DMS53 (cell line): ENCODE measurements at places on chromosomes 1 and 21.

- DNase-seq = peak; percentile 35
Measured at GRCh38 chr1:20469406-20470076, 16.5 kb downstream of the CAMK2N1 start.

DNA sequence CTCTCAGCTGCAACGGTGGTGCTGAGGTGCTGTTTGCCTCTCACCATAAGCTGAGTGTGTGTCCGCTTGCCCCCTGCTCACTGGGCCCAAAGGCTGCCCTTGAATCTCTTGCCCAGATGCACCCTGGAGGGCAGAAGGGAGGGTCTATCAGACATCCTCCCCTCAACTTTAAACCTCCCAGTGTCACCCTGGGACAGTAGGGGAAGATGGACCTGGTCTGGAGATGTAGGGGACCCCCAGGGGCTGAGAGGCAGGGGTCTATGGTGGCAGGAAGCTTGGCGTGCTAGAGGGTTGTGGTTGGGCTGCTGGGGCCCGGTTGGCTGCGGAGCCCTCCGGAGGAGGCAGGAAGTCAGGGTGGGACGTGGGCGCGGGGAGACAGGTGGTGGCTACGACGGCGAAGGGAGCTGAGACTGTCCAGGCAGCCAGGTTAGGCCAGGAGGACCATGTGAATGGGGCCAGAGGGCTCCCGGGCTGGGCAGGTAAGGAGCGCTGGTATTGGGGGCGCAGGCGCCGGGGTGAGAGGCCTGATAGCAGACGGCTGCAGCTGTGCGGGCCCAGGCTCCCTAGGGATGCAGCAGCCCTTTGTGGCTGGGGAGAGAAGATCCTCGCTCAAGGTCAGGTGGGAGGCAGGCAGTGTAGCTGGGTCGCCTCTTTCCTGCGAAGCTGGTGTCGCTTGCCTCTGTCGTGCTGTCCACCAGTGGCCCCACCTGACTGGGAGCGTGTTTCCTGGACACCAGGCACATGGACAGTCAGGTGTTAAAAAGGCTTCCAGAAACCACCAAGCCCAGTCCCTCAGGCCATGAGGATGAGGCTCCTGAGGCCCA is at the start of gene LCK:
Gene LCK, plus strand, starts transcription at position 373 of the 824 bp plus-strand sequence. CDS start 23,065 bp downstream, outside the sequence.
- no peak for DNase-seq

- DNase-seq = no peak
Measured at GRCh38 chr1:205111354-205111753, 10.4 kb downstream of the RBBP5 start.

- DNase-seq = peak; percentile 77
Measured at GRCh38 chr1:146035048-146035423, 13.5 kb upstream of the HJV start.

- DNase-seq = peak; percentile 18
Measured at GRCh38 chr1:114286960-114287359, 133.3 kb upstream of the SYT6 start.

DNA sequence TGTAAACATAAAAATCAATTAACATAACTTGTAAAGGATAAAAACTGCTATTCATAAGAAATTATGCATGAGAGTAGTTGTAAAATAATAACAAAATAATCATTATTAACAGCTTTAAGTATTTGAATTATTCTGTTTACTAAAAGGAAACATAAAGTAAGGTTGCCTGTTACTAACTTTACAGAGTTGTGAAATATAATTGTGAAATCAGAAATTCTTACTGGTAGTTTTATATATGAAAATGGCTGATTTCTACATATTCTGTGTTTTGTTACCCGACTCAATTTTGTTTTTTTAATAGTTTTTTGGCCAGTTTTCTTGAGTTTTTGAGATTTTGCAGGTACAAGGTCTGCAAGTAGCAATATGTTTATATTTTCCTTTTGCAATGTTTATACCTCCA is 27.8 kb downstream of the FNBP1L start:
- no peak for DNase-seq

DNA sequence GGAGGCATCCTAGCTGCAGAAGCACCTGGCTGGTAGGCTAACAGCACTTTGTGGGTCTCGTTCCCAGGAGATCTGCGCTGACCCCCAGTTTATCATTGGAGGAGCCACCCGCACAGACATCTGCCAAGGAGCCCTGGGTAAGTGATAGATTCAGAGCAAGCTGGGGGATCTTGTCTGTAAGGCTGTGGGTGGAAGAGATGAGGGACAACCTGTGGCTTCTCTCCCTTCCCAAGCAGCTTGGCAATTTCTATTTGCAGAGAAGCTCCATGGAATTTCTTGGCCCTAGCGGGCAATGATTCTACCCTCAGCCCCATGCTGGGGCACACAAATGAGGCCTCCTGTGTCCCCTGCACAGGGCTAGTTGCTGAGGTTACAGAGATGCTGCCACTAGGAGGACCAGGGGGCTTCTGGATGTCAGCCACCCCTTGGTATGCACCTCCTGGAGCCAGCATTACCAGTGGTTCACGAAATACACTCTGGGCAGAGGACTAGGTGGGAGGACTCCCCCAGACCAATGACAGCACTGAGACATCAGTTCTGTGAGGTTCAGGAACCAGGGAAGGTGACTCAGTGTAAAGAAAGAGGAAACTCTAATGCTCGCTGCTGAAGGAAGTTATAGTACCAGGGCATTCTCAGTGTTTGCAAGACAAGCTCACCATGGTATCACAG is 5.5 kb downstream of the CAPN2 start:
- no peak for DNase-seq

DNA sequence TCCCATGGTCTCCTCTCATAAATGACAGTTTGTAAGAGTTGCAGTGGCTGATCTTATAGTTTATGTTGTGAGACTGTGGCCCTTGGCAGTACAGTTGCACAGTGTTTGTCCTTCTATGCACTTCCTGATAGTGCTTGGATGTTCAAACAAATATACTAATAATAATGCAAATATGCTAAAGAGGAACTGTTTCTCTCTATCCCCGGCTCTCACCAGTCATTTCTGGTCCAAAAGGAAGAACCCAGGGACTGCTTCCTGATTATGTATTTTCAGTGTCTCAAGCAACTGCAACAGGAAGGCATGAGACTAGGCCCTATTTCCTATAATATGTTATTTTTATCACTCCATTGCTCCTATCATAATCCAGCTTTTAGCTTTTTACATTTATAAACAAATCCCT is 17.0 kb upstream of the SUCO start:
- peak; percentile 9 for DNase-seq

- no peak for DNase-seq
Measured at GRCh38 chr1:220458936-220459335, 69.0 kb upstream of the MARK1 start.

DNA sequence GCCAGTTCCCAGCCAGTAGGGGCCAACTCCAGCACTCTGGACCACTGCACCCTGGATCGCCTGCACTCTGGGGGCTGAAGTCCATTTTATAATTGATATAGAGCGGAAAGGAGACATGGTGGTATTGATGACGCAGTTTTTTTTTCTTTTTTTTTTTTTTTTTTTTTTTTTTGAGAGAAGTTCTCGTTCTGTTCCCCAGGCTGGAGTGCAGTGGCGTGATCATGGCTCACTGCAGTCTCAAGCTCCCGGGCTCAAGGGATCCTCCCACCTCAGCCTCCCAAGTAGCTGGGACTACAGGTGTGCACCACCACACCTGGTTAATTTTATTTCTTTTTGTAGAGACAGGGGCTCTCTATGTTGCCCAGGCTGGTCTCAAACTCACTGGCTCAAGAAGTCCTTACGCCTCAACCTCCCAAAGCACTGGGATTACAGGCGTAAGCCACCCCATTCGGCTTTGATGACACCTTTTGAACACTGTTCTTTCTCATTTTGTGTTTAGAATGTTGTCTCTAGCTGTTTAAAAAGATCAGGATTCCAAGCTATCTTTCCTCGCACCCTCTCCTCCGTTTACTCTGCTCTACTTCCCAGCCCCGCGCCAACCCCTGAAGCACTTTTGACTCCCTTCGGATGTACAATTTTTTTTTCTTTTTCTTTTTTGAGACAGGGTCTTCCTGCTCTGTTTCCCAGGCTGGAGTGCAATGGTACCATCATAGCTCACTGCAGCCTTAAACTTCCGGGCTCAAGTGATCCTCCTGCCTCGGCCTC is 960 bp downstream of the MX2 start:
- DNase-seq = no peak

DNA sequence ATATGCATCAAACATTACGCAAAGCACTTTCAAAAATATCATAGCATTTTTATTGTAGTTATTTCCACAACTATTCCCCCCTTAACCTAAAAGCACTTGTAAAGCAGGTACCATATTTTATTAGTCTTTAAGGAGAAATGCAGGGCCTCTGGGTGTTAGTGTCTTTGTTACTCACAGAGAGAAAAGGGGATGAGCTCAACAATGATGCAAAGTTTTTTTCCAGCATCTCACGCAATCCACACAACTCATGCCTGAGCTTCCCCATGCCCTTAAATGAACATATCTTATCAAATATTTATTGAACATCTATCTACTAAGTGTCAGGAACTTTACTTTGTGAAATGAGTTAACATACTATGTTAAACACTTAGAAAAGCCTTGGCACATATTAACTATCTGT is 50.6 kb downstream of the BEND5 start:
- DNase-seq = no peak

- DNase-seq = no peak
Measured at GRCh38 chr21:40057331-40057730, 190.1 kb downstream of the PCP4 start.

DNA sequence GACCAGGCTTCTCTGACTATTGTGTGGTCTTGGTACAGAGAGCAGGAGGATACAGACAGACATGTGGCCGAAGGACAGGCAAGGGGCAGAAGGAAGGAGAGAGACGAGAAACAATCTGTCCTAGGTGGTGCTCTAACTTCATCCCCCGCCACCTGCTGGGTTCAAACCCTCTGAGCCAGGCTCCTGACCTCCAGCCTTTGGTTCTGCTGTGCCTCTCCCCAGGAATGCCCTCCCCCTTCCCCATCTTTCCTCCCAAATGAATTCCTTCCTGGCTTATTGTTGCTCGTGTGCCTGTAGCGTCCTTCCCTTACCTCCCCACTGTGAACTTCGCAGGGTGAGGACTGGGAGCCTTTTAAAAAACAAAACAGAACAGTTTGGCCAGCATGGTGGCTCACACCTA is 5.4 kb downstream of the TCEA3 start:
- no peak for DNase-seq

DNA sequence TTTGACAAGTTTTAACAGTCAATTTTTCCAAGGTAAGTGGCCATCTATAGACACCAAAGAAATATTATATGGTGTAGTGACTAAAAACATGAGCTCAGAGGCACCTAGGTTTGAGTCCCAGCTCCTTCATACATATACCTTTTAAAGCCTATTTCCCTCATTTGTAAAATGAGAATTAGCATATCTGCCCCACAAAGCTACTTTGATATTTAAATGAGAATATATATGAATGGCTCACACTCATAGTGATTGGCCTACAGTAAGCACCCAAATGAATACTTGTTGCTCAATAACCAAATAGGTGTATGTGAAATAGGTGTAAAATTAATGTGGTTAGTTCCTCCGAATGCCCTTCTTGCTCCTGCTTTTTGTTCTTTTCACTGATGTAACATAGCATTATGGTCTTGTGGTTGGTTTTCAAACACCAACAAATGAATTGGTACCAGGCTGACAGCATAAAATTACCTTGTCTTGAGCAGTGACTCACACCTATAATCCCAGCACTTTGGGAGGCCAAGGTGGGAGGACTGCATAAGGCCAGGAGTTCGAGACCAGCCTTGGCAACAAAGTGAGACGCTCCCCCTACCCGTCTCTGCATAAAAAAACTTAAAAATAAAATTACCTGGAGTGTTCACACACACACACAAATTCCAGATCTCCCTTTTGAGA is 25.3 kb downstream of the CNIH4 start:
- no peak for DNase-seq

DNA sequence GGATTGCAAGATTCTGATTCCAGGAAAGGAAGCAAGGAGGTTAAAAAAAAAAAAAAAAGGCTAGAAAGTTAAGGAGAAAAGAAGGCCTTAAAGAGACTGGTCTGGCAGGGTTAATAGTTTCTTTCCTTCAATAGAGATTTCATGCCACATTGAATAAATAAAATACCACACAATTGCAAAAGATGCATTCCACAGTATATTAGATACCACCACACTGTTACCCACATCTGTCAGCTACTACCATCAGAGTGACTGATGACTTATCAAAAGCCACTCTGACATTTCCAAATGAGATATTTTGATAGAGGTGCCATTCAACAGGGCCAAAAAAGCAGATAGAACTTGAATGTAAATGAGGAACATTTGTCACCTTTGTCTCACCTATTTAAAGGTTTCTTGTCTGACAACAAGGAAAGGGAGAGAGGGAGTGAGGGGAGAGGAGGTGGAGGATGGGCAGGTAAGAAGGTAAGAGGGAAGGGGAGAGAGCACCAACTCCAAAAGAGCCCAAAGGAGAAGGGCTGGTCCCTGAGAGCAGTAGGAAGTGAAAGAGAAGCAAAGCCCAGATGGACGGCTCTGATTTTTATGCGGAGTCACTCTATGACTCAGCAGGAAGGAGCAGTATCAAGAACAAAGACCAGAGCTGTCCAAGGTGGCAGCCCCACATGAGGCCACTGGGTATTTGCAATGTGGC is 38.3 kb downstream of the LRRN2 start:
- DNase-seq = peak; percentile 91

- DNase-seq = no peak
Measured at GRCh38 chr1:164950541-164950986, 391.6 kb downstream of the PBX1 start.

DNA sequence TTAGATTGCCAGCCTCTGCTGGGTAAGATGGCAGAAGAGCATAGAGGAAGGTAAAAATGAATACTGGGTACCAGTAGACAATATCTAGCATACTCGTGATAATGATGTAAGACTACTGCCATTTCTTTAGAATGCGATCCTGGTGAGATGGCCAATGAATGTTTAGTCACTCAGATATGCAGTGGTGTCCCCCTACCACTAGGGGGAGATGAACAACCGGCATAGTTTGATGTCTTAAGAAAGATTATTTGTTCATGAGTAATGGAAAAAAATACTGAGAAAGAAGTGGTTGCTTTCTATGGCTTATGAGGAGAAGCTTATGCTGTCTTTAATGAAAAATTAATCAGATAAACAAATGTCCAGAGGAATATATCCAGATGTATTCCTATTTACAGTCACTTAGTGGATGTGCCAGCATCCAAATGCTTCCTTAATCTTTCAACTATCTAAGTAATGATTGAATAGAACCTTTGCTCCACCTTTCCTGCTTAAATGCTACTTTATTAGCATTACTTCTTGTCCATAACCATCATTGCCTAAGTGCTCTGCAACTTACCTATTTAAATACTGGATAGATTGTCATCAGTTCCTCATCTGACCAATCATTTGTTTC is 256.6 kb downstream of the ST6GALNAC3 start:
- DNase-seq = peak; percentile 84

GRCh38 chr21:41349619-41350390 is 12.0 kb upstream of the MX2 start:
- no peak for DNase-seq
